GM12865 (cell line): ENCODE measurements at places on chromosomes 3 and 15.

DNA sequence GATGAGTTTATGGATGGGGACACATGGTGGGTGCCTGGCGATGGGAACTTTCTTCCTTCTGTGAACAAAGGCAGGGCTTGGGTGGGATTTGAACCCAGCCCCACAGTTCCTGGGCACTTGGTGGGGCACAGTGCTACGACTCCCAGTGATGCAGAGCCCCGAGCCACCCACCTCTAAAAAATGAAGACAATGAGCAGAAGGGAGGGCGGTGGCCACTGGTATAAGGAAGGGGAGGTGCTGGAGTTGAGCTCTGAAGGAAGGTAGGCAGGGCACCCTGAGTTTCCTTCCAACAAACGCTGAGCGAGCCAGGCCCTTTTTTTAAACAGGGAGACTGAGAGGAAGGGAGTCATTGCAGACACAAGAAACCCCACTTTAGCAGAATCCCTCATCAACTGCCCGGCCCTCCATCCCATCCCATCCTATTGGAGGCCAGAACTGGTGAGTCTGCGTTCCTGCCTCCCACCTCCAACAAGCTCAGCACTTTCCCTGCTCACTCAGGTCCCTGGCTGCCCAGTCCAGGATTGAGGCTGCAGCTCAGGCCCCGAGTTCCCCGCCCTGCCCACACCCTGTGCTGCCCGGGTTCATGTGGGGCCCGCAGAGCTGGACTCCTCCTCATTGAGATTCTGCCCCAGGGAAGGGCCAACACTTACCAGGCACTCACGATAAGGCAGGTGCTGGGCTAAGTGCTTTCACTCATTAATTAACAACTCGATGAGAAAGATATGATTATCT, 57.3 kb downstream of the LINGO1 start:
- DNase-seq = no peak

DNA sequence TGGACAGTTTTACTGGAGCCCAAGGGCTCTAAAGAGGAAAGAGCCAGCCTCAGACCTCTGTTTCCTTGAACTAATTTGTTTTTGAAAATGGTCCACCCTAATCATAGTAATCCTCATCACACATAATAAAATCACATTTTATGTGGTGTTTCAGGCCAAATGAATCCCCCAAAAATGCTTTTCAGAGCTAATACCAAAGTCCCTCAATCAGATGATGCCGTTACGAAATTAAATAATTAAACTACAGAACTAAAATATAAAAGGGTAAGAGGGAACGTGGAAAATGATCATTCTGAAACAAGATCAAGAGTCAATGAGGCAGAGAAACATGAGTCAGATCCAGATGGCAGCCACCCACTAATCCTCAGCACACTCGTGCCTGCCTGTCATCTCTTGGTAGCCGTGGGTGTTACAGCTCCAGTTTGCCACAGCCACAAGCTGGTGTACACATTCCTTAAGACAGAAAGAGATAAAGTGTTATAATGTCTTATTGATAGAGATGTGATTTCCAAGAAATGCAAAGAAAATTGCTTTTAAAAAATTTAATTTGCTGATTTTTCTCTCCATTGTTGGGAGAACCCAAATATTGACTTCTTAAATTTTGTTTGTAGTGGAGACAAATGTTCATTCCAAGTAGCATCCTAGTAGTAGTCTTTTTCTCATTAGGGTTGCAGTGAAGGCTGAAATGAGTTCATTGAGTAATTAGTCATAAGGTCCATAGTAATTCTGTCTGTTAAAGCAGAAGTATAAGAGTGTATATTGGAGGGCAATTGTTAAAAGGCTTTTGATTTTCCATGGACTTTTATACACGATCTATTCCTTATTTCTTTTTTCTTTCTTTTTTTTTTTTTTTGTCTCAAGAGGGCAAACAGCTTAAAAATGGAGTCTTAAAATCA, 104.2 kb downstream of the AGBL1 start:
- no peak for DNase-seq

- no peak for DNase-seq
These were observed 173.1 kb downstream of the NECTIN3 start for GRCh38 chr3:111244760-111245159.

GRCh38 chr3:136152176-136152843, 43.8 kb downstream of the MSL2 start:
- DNase-seq = no peak

GRCh38 chr3:188687389-188687788, 484.4 kb upstream of the TPRG1 start:
- no peak for DNase-seq

- DNase-seq = no peak
These were observed 443.1 kb upstream of the THRB start for GRCh38 chr3:24937780-24938179.
